HT-29 (cell line): ENCODE measurements at places on chromosomes 1 and 21. TPM values are rescaled to one million over a fixed set of nuclear protein-coding genes. Genes with fewer than 3 reads are reported as not detected.
A peak's percentile ranks its signal among the peaks of the same experiment; 100 is the strongest.

LRRC3 gene
- total RNA-seq = 0.08 and 0.10 TPM in 2 replicates

RHBG gene
- not detected in 2 replicates for total RNA-seq

- peak; percentile 7 for DNase-seq
Measured at GRCh38 chr1:232322162-232322734, 307.7 kb downstream of the SIPA1L2 start.

DNA sequence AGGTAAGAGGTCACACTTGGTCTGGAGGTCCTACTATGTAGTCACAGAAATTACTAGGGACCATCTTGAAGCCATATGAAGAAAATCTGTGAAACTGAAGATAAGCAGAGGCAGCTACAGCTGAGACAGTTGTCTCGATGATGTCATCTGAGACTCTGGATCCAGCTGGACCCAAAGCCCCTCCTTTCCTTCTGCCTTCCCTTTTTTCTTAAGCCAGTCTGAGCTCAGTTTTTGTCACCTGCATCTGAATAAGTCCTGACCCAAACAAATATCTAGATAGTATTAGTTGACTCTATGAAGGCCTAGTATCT is 143.3 kb downstream of the ETS2 start:
- DNase-seq = no peak

DNA sequence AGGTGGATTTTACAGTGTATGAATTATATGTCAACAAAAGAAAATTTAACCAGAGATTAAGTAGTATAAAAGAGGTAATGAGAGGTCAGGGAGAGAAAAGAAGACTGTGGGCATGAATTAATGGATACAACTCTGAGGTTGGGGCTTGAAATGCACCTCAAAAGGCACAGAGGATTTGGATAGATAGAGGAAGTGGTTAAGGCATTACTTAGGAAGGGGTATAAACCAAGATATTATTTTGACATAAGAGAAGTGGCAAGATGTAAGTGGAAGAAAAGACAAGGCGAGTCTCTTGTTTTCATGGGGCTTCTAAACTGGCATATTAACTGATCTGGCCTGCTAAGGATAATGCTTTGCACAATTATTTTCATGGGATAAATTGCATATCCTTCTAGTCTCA is 34.1 kb downstream of the RAP1A start:
- no peak for DNase-seq

- no peak for DNase-seq
Measured at GRCh38 chr1:221392453-221392852, 349.4 kb downstream of the DUSP10 start.

DNA sequence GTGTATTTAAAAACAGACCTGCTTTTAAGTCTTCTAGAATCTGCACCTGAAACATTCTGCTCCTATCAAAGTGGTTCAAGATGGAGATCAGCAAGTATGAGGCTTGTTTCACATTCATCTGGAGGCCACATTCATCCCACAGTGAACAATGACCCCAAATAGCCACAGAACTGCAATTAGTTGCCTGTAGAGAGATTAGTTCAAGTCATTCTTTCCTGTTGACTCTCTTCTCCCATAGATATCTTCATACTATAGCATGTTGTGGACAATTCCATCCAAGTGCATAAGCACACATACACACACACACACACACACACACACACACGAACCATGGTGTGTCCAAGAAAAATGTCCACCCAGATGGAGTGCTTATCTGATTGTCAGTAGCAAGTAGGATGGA is 101.7 kb upstream of the FGGY start:
- no peak for DNase-seq
